ENCODE measurements at places on chromosomes 5 and 9.

DNA sequence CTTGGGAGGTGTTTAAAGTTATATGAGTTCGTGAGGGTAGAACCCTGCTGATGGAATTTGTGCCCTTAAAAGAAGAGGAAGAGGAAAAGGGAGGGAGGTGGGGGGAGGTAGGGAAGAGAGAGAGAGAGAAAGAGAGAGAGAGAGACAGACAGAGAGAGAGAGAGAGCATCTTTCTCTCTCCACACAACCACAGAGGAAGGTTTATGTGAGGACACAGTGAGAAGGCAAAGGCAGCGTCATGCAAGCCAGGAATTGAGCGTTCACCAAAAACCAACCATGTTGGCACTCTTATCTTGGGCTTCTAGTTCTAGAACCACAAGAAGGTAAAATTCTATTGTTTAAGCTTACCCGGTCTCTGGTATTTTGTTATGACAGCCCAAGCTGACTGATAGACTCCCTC lies 152.4 kb downstream of the SH3GL2 start:
- DNase-seq, result no peak

DNA sequence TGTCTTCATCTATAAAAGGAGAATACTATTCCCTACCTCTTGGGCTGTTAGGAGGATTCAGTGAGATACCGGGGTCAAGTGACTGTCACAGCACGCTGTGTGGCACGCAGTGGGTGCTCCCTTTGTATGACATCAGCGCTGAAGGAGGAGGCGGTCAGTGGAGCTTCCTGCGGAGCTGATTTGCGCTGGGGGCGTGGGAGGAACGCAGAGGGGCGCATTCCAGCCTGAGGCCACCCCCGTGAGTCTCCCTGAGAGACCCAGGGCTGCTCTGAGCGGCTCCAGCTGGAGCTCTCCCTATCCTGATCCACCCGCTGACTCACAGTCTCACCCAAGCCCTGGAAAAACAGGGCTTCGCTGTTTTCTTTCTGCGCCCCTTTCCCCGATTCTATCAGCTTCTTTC lies 24.3 kb upstream of the NEURL1B start:
- DNase-seq, result peak; percentile 87

GRCh38 chr5:32852535-32852934 lies 141.4 kb downstream of the NPR3 start:
- peak; percentile 50 for DNase-seq

- DNase-seq, result no peak
Observed at GRCh38 chr9:23663536-23663935, 162.5 kb downstream of the ELAVL2 start.

DNA sequence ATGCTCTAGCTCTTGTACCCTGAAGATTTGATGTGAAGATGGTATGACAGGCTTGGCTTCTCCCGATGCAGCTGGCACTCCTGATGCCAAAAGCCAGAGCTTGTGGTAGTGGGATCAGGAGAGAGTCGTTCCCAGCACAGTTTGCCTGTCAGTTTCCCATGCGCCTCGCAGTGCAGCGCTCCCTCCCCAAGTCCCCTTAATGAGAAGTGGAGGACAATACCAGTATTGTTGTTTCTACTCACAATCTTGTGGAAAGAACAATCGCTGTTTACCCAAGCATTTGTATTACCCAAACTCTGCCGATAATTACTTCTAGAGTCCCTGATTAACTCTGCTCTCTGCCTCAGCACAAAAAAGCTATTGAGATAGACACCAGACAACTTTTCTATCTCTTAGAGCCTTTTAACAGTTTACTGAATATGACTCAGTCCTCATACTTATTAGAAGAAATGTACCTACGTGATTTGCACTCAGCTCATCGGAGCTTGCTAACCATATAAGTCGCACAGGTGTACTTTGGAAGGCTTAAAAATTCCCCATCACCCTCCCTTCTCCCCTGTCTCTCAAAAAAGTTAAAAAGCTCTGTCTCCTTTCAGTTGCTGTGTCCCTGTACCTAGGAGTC lies 283.2 kb upstream of the TMEM161B start:
- no peak for DNase-seq

DNA sequence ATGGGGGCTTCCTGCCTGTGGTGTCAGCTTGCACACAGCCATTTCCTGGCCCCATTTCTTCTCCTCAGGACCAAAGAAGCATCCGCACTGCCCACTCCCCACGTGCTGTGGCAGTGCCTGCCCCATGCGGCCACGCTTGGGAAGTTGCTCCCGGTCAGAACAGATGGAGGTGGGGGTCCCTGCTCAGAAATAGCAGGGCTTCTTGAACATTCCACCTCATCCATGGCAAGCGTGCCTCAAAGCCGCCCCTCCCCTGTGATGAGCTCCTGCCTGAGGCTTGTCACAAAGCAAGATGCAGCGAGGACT lies 238.2 kb downstream of the SYK start:
- no peak for DNase-seq

- DNase-seq, result no peak
Observed at GRCh38 chr5:122014236-122014935, 52.6 kb downstream of the SRFBP1 start.

All from hepatic stellate cell (primary cell).